Putamen (tissue), 1 donor: ENCODE measurements at places on chromosomes 1 and 21.

DNA sequence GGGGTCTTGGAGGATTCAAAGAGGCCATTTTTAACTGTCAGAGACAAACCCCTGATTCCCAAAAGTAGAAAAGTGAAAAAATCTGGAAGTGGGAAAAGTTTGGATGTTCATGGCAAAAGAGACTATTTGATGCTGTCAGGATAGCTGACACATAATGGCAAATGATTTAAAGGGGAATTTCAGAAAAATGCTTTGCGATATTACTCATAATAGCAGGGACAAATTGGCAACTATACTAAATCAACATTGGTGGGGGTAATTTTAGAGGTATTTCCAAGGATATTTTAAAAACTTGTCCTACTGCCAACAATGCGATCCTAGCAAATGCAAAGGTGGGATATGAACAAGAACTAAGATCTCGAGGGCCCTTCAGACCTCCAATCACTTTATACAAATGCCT, 5.3 kb upstream of the GSTM4 start:
- DNase-seq: no peak

DNA sequence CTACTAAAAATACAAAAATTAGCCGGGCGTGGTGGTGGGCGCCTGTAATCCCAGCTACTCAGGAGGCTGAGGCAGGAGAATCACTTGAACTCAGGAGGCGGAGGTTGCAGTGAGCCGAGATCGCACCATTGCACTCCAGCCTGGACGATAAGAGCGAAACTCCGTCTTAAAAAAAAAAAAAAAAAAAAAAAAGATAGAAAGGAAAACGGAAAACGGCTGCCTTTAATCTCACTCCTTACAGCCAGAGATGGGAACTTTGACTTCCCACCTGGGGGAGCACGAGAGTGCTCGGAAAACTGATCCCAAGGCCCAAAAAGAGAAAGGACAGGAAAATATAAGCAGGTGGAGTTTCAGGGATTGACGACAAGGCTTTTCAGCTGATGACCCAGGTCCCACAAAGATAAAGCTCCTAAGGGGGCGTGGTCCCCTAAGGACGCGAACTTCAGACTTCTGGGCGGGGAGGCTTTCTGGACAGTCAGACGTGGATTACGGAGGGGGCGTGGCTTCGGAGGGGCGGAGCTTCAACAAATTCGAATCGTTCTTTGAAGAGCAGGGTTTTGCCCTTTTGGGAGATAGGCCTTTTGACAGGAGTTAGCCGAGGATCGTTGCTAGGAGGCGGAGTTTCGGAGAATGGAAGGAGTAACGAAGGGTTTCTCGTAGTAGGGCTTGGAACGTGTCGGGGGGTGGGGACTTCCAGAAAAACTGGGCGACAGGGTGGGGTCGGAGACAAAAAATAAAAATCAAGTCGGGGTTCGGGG, 958 bp upstream of the CKS1B start:
- peak; percentile 86 for DNase-seq

- DNase-seq: no peak
Measured at GRCh38 chr1:63322944-63323864, 837 bp downstream of the FOXD3 start.

DNA sequence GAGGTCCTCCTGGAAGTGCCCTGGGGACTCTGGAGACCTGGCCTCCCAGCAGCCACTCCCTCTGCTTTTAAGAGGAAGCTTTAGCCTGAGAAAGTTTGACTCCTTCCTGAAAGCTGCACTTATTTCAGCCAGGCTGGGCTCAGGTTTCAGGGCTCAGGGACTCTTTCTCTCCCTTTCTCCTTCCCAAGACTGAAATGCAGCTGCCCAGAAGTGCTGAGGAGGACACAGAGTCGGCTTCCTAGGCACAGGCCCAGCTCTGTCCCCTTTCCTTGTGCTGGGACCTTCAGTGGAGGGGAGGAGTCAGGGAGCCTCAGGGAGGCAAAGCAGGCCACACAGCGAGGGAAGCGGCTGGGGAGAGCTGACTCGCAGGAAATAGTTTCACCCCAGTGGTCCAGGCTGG, 137.3 kb downstream of the NAV1 start:
- no peak for DNase-seq

GRCh38 chr1:229596925-229597699, 28.8 kb downstream of the TAF5L start:
- DNase-seq: no peak

GRCh38 chr1:197771386-197771785, 3.9 kb downstream of the DENND1B start:
- no peak for DNase-seq

DNA sequence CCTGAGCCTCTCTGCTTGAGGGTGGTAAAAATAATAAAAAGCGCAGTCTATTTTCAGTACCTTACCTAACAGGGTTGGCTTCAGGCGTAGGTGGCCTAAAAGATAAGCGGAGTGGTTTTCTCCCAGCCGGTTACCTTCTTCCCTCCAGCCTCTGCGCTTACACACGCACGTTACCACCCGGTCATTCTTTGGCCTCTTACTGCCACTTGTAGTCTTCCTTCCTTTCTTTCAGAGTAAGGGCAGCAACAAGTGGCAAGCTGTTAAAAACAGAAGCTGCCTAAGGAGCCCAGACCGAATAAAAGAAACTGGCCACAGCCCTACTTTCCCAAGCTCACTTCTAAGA, 35.4 kb downstream of the CLCA1 start:
- DNase-seq: no peak

DNA sequence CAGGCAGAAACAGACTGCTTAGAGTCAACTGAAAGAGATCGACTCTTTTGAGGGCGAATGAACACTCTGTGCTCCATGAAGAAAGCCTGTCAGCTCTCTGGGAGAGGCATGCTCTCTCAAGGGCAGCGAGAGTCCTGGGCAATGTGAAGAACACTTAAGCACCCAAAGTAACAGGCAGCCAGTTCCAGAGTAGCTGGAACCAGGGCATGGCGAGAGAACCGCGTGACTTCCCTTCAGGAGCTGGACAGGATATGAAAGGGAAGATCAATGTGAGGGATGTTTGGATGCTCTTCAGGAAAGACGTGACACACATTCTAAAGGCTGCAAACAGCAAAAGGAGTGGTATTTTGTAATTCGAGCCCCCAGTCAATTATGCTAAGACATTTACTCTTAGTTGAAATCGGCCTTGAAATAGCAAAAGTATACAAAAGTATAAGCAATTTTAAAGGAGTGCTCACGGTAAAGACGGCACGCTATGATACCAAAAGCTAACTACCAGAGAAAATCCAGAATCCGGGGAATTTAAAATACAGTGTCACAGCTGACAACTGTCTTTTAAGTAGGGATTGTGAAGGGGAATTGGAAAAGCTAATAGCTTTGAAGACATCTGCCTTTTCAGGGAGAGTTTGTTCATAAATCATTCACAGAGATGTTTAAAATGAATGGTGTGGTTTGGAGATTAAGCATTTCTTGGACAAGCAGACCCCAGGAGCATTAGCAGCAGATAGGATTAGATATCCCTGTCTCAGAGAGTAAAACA, 20.8 kb downstream of the ADAMTS5 start:
- no peak for DNase-seq

DNA sequence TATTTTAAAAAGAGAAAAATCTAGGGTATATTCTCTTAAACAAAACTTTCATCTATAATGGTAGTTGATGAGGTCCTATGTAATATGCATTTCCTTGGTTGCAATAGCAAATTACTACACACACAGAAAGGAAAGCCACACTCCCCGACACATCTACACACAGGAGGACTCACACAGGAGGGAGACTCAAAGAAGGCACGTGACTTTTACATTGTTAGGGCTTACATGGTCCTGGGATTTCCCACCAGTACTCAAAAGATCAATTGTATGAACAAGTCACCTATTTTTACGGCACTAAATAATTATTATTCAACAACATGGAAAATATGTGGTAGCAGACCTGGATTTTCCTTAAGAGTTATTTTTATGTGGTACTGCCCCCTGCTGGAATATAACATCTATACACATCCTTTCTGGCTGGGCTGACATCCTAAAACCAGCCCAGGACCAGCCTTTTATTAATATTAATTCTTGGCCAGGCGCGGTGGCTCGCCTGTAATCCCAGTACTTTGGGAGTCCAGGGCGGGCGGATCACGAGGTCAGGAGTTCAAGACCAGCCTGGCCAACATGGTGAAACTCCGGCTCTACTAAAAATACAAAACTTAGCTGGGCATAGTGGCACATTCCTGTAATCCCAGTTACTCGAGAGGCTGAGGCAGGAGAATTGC, 33.9 kb upstream of the LGALS8 start:
- DNase-seq: peak; percentile 33

DNA sequence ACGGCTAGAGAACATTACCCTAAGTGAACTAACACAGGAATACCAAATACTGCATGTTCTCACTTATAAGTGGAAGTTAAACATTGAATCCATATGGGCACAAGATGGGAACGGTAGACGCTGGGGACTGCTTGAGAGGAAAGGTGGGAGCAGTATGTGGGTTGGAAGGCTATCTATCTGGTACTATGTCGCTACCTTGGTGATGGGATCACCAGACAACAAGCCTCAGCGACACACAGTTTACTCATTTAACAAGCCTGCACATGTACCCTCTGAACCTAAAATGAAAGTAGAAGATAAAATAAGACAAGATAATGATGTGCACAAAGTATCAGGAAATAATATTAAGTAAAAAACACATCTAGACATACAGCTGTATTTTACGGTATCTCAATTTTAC, 819 bp downstream of the PYHIN1 start:
- no peak for DNase-seq

GRCh38 chr1:20074055-20074724, 4.2 kb downstream of the PLA2G5 start:
- DNase-seq: no peak

DNA sequence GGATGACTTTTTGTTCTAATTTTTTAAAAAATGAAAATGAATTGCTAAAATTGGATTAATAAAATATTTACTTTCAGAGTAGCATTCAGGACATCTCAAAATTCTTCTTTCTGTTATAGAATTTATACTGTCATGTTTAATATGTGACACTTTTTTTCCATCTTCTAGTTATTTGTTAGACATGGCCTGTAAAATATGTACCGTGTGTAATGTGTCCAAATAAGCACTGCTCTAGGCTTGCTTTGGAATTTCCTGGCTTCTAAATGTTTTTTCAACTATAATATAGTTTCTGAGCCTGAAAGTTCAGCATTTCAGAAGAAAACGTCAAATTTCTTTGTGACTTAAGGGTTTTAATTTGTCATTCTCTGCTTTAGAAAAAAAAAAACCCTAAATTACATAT, 243.6 kb downstream of the DNM3 start:
- DNase-seq: no peak

DNA sequence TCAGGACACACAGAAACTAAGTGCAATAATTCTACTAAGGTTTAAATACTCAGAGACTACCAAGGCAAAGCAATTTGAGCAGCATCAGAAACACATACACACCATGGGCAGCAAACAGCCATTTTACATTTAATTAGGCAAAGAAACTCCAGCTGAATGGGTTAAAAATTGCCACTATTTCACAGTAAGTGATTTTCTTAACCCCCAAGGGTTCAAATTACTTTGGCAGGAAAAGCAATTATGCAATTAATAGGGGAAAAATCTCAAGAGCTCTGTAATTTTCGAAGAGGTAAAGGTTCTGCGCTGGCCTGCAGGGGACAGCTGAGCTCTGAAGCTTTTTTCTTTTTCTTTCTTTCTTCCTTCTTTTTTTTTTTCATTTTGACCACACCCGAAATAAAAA, 206.2 kb upstream of the RRP15 start:
- no peak for DNase-seq

GRCh38 chr1:2224631-2225428, 3.3 kb upstream of the SKI start:
- no peak for DNase-seq

DNA sequence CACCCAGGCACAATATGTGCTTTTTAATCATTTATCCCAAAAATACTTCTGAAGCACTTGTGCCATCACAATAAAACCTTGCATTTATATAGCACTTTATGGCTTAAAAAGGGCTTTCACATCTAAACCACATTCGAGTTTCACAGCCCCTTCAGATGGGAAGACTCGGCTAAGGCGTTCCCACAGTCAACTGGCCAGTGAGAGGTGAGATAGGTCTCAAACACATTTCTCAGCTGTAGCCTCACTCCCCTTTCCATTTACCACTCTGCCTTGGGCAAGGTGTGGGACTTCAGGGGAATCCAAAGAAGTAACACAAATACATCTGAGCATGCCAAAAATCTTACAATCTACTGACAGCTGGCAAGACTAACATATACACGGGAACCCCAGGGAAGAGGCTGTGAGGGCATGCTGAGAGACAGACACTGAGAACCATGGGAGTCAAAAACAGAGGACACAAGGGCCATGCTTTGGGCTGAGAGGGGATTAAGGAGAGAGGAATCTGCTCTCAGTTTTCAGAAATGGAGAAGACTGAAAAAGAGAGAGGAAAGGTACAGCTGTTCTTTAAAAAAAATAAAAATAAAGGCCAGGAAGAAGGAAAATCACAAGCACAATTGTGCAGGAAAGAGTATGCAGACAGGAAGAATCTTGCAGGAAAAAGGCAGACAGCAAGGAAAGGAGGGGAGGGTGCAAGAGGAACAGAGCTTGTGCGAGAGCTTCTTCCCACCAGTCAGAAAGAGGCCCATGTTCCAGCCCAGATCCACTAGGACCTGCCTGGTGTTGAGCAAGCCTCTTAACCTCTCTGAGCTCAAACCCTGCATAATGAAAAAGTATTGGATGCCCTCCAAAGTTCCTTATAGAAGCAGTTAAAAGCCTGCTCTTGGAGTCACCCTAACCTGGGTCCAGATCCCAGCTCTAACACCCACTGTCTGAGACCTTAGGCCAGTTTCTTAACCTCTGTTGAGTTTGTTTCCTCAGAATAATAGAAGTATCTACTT, 73.5 kb downstream of the JAK1 start:
- DNase-seq: no peak

DNA sequence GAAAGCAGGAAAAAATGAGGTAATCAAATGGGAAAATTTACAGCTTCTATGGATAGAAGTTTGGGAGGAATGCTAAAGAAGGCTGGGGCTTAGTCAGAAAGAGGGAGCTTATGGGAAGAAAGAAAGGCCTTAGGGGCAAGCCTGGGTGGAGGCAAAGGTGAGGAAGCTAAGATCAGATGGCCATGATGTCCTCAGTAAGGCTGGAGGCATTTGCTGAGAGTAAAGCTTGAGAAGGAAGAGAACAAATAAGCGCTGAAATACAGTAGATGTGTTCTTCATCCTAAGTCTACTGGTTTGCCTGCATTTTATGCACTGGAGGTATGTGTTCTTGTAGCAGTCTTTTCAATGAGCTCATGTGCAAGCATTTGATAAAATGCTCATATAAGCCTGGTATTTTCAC, 355.4 kb downstream of the BRINP2 start:
- DNase-seq: no peak

DNA sequence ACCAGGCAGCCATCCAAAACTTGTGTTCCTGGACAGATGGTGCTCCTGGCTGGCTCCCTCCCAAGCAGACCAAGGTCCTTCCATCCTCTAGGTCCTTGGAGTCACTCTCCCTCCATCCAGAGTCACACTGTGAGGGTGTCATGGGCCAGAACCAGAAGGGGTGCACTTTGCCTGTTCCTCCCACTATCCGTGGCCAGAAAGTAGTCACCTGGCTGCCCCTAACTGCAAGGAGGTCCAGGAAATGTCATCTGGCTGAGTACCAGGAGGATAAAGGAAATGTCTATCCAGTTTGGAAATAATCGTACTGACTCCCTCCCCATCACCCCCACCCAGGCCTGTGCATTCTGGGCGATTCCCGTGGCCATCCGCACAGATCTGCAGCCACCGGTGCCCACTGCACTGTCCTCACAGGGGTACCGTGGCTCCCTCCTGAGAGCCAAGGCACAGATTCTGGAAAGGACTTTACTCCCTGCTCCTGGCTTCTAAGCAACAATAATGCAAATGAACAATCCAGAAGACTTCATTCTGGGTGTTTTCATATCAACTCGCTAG, 253.2 kb downstream of the NPHP4 start:
- DNase-seq: no peak

GRCh38 chr1:67687649-67688048, 2.6 kb downstream of the GADD45A start:
- DNase-seq: no peak
